ENCODE measurements at places on chromosomes 3 and 15.

GRCh38 chr3:14633417-14633816 is 18.1 kb upstream of the CCDC174 start:
- DNase-seq, result no peak

DNA sequence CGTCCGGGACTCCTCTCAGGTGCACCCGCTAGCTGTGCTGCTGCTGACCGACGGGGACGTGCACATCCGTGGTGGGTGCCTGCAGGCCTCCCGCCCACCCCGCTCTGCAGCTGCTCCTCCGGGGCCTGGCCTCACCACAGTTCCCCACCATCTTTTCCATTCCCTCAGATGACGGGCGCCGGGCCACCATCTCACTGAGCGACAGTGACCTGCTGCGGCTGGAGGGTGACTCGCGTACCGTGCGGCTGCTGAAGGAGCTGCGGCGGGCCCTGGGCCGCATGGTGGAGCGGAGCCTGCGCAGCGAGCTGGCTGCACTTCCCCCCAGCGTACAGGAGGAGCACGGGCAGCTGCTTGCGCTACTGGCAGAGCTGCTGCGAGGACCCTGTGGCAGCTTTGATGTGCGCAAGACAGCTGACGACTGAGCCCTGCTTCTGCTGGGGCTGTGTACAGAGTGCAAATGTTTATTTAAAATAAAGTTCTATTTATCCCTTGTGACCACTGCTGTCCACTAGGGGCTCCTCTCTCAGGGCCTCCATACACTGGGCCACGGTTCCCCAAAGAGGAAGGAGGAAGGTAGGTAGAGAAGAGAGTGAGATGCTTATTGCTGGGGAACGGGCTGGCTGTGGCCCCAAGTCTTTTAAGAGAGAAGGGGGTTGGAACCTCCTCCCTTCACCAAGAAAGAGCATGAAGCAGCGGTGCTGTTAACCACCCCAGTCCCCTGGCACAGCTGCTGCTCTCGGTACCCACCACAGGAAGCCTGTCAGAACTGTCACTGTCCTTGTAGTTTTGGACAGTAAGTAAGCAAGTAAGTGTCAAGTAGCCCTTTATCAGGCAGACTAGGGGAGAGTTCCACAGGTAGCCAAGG is 47.0 kb downstream of the DHX30 start:
- no peak for DNase-seq

DNA sequence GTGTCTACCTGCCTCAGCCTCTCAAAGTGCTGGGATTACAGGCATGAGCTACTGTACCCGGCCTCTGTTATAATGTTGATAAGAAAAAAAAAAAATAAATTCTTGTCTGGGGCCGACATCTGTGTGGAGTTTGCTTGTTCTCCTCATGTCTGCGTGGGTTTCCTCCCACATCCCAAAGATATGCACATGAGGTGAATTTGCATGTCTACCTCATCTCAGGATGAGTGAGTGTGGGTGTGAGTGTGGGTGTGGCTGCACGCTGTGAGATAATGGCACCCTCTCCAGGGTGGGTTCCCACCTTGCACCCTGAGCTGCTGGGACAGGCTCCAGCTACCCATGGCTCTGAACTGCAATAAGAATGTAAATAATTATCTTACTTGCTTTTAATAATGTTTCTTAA is 25.9 kb upstream of the UACA start:
- no peak for DNase-seq

- no peak for DNase-seq
These were observed 1216.9 kb upstream of the GBE1 start for GRCh38 chr3:82978368-82978767.

GRCh38 chr3:134369861-134370596 is 4.2 kb downstream of the AMOTL2 start:
- no peak for DNase-seq

- DNase-seq, result no peak
These were observed 6.9 kb downstream of the PLCH1 start for GRCh38 chr3:155737844-155738460.

- no peak for DNase-seq
These were observed 15.9 kb downstream of the SEMA3G start for GRCh38 chr3:52429031-52429430.

- DNase-seq, result no peak
These were observed 60.7 kb downstream of the TASOR start for GRCh38 chr3:56622381-56622780.

GRCh38 chr15:50059203-50059772 is 59.7 kb downstream of the ATP8B4 start:
- no peak for DNase-seq

DNA sequence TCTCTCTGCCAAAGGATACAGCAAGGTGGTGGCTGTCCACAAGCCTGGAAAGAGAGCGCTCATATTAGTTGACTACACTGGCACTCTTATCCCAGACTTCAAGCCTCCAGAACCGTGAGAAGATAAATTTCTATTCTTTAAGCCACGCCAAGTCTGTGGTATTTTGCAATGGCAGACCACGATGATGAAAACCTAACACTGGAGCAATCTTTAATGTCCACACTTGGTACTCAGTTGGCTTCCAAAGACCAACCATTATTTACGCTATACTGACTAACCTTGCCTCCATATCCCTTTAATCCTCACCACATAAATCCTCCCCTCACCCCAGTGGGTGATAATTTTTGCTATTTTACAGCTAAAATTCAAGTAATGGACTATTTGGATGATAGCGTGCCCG is 16.9 kb upstream of the LACTB start:
- no peak for DNase-seq

DNA sequence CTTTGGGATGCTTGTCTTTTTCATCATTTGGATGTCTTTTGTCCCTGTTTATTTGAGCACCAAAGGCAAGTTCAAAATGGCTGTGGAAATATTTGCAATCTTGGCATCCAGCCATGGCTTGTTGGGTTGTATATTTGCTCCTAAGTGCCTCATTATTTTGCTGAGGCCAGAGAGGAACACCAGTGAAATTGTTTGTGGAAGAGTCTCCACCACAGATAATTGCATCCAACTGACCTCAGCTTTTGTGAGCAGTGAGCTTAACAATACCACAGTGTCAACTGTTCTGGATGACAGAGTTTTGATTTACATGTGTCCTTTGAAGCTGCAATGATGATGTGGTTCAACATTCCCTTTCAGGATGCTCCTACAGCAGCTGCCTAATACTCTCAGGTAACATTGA is 83.0 kb upstream of the KCNAB1 start:
- no peak for DNase-seq

DNA sequence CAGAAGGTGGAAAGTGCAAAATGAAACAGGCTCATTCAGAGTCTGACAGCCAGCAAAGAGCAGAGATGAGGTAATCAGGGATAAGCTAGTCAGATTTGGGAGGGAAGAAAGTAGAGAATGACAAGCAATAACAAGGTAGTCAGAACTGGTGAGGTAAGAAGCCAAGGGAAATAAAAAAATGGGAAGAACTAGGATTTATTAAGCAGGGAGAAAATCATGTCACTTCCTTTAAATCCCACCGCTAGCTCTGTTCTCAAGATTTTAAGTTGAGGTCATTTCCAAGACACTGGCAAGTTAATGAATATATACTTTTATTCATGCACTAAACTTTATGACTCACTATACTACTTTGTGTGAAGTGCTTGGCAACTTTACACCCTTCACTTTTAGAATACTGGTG is 1106.8 kb downstream of the IGSF11 start:
- DNase-seq, result no peak

DNA sequence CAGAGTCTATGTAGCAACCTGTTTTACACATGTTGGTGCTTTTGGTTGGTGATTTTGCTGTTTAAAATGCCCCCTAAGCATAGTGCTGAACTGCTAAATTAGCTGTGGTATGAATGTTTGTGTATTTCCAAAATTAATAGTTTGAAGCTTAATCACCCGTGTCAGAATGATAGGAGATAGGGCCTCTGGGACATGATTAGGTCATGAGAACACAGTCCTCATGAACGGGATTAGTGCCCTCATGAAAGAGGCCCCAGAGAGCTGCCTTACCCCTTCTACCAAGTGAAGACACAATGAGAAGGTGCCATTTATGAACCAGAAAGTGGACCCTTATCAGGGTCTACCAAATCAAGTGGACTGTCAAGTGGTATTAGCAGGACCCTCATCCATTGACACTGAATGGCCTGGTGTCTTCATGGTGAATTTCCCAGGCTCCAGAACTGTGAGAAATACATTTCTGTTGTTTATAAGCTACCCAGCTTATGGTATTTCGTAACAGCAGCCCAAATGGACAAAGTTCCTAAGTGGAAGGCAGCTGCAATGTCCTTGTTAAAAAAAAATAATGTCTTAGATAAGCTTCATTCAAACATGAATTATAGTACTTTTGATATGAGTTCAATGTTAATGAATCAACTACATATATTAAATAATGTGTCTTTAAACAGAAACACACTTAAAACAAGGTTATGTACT is 37.7 kb upstream of the FRMD4B start:
- DNase-seq, result no peak

GRCh38 chr3:155494332-155494731 is 200.8 kb upstream of the STRIT1 start:
- no peak for DNase-seq

DNA sequence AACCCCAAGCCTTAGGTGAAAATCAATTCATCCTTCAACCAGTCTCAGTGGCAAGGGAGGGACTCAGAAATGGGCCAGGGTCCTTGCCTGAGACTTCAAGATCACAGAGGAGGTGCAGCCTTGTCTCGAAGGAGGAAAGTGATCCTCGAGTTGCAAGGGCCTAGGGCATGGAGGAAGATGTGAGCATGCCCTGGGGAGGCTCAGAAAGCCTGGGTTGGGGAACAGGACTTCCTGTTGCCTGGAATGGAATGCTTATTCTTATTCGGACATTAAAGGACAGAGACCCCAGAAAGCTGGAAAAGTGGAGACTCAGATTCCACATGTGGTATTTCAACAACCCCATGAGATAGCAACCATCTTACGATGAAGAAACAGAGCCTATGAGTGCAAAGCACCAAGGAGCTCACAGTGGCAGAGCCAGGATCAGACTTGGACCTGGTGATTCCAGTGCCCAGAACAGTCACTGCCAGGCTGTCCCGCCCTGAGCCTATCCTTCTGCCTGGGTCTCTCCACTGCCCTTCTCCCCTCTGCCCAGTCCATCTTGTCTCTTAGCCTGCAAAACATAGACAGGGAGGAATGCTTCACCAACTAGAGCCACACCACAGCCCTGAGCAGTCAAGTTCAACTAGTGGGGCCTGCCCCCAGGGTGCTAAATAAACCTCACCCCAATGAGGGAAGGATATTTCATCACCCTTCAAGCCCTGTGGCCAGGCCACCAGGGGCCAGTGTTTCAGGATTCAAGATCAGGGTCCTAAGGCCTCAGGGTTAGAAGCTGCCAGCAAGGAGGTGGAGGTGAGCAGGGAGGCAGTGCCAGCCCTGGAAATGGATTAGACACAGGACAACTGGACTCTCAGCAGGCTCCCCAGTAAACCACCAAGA is 21.9 kb downstream of the DAPK2 start:
- no peak for DNase-seq

GRCh38 chr3:142566096-142566495 is 12.4 kb downstream of the ATR start:
- DNase-seq, result no peak

- DNase-seq, result no peak
These were observed 3.4 kb downstream of the UROC1 start for GRCh38 chr3:126514161-126514560.

- DNase-seq, result no peak
These were observed 476.3 kb downstream of the RBMS3 start for GRCh38 chr3:29757054-29757777.

GRCh38 chr3:135023996-135024658 is 229.1 kb downstream of the EPHB1 start:
- DNase-seq, result no peak

DNA sequence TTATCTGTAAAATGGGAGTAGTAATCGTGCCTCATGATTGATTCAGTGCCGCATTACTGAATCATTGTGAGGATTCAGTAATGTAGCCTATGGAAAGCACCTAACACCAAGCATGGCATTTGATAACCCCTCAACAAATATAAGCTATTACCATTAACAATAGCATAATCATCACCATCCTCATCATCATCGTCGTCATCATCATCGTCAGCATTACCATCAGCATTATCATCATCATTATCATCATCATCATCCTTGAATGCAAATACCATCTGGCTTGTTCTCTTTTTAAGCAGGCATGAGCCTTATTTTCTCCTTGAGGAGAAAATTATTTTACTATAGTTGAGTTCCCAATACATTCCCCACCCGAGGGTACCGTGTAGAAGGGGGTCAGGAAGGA is 115.4 kb upstream of the PTPRG start:
- DNase-seq, result no peak

DNA sequence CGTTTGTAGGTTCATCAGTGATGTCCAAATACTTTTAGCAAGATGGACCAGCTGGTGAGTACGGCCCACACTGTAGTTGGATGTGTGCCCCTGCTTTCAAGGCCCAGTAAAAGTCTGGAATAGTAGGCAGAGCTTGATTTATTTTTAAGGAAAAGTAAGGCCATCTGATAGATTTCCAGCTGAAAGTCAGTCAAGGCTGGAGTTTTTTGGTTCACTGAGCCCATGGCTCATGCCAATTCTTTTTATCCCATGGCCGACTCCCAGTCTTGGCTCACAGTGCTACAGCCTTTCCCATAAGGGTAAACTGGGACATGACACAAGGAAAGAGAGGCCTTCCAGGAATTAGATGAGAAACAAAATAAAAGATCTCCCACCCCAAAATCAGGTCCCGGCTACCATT is 13.5 kb downstream of the CCDC80 start:
- no peak for DNase-seq

DNA sequence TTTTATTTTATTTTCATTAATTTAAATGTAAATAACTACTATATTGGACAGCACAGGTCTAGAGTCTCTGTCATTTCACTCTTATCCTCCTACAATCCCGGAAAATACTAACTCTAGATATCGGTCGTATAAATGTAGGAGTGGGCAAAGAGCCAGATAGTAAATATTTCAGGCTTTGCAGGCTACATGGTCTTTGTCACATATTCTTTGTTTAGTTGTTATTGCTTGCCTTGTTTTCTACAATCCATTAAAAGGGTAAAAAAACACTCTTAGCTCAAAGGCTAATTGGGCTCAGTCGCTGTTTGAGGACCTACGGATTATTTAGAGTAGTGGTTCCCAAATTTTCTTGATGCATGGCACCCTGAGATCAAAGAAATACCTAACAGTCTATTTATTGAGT is 1.7 kb downstream of the KNL1 start:
- DNase-seq, result no peak

- no peak for DNase-seq
These were observed 4.8 kb downstream of the CCDC12 start for GRCh38 chr3:46971742-46972141.

Data from activated naive CD4-positive, alpha-beta T cell (primary cell).